NCI-H345 (cell line): ENCODE measurements at places on chromosomes 2 and 18.

DNA sequence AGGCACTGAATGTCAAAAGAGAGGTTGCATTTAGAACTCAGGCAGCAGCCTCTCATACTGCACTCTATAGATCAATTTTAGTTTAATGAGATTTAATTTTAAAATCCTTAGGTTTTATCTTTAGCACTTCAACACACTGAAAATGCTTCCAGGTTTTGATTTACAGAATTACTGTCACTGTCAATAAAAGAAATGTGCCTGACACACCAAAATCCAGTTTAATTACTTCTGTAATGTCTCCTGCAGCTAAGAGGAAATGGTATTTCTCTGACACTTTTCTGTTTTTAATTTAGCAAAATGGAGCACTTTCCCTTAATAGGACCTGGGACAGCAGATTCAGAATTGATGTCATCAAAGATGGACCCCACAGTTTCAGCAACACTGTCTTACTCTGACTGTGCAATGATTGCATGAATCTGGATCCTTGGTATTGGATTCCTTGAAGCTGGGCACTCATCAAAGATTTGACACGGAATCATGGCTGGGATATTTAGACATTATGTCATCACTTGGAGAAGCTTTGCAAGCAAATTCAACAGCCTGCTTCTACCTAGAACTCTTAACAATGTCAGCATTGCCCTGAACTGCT, 576.5 kb downstream of the NRXN1 start:
- no peak for DNase-seq

- DNase-seq: no peak
Observed at GRCh38 chr18:39587586-39587985, 2022.0 kb upstream of the CELF4 start.

GRCh38 chr2:173750353-173750801, 214.8 kb downstream of the SP3 start:
- DNase-seq: peak; percentile 4

DNA sequence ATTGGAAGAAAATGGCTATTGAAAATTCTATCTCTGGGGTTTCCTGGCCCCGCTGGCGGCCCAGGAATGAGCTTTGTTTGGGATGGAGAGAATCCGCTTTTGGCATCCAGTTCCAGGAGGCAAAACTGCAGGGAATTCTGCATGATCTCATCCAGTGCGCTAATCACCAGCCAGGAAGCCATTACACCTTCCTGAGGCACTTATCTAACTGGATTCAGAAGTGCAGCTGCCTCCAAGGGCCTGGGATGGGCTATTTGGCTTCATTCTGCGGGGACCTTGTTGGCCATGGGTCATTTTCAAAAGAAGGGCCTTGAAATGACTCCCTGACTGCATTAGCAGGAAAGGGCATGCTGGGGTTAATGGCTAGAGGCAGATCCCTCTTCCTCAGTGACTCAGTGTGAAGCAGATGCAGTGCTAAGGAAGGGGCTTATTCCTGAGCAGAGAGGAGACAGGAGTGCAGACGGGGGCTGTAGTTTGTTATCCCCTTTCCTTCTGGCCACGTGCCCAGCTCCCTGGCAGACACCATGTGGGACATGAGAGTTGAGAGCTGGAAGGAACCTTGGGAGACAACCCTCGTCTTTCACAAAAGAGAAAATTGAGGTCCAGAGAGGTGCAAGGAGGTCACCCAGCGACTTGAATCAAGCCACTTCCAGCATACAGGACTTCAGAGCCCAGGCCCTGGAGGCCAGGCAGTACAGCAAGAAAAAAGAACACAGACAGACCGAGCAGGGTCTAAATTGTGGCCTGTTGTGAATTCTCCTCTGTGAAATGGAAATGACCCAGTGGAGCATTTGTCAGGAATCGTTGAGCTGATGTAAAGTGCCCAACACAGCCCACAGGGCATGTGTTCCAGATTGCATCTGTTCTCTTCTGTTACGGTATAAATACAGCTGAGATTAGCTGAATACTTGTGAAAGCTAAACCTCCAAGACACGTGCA, 161.8 kb downstream of the PRKCE start:
- no peak for DNase-seq

GRCh38 chr2:240060977-240061591, 7.8 kb upstream of the OR6B3 start:
- peak; percentile 64 for DNase-seq

- DNase-seq: no peak
Observed at GRCh38 chr18:12085786-12086185, 7.9 kb upstream of the ANKRD62 start.

DNA sequence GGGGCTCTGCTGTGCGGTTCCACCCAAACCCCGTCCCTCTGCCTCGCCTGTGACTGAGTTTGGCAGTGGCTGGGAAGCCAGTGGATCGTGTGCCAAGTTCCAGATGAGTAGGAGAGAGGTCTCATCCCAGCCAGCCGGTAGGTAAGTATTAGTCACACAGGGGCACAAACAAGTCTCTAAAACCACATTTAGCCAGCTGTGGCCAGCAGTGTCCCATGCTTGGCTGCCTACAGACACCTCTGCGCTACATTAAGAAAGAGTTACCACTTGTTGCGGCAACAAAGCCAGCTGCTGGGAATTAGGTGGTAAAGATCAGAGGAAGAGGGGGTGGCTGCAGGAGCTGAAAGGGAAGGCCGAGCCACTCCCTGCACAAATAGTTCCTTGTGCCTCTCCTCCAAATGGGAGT, 81.2 kb downstream of the GATA6 start:
- DNase-seq: no peak

DNA sequence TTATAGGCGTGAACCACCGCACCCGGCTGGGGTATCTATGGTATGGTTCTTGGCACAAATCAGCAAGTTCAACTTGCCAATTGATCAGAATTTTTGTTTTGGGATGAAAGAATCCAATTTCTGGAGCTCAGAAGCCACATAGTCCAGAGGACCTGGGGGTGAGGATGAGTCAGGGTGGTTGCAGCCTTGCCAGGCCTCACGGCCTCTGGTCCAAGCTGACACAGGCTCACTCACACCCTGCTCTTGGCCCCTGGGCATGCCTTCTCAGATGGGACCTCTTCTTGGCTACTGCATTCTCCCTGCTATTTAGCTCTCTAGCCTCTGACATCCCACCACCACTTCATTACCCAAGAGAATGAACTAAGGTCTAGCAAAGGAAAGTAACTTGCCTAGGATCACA, 16.3 kb downstream of the CAPG start:
- no peak for DNase-seq

GRCh38 chr2:128037649-128038048, 9.8 kb upstream of the SAP130 start:
- DNase-seq: no peak

DNA sequence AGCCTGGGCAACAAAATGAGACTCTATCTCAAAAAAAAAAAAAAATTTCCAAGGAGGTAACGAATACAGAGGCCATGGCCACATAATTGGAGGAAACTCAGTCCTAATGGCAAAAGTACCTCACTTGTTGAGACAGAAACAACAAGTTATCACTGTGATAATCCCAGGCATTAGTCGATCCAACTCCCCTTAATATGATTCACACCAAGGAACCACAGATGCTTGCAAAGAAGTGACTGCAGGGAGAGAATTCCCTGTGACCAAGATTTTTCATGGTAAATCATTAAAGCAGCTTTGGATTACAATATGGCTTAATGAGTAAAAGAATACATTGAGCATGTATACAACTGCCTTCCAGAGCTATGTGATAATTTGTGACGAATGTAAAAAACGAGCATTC, 80.4 kb upstream of the RNU4ATAC start:
- no peak for DNase-seq

DNA sequence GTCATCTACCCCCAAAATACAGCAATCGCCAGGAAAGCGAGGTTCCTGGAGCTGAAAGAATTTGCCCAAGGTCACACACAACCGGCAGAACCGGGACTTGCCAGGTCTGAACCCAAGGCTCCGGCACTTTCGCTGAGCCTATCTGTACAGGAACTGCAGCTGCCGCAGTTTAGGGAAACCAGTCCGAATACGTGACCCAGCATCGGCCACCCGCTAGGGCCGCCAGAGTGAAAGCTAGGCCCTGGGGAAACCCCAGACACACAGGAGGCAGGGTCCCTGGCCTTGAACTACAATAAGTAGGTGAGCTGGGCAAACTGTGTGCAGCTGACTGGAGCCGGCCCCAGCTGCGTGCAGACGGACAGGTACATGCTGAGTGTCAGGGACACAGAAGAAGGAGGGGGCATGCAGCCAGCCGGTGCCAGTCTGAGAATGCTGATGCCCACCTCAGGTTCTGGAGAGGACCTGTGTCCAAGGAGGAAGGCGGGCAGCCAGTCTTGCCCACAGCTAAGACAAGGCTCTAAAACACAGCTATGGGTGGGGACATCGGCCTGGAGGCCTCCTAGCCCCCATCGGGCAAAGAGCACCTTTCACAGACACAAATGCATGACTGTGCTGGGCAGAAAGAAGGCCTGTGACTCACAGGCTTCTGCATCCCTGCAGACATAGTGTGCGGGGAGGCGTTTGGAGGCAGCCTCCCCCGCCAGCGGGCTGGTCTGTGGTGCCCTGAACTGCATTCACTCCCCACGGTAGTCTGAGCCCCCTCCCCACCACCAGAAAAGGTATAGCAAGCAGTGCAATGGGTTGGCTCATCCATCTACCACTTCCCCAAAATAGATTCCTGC, 107.4 kb upstream of the ID2 start:
- DNase-seq: no peak

DNA sequence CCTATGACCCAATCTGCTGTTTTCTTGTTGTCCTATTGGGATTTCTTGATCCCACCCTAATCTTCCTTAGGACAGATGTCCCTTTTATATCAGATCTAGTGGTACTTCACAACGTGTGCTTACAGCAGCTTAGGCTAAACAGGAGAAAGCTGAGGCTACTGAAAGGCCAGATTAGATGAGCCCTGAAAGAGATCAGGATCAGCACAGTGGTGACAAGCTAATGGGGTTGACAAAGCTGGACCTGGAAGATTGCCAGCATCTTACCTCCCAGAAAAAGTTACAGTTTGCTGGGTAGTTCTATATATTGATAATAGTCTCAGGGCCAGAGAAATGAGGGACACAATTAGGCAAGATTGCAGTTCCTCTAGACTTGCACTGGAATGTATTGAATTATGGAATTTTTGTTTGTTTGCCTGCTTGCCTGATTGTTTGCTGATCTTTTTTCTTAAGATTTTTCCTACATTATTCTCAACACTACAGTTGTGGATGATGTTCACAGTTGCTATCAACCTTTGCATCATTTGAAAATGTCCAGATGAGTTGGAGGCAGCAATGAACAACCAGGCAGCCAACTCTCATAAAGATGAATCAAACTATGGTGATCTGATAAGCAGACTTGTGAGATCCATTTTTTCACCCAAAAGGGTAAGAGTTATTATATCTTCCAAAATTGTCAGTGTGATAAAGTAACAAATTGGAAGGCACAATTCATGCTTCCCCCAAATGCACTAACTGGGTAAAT, 49.1 kb upstream of the PIK3C3 start:
- DNase-seq: no peak

- no peak for DNase-seq
Observed at GRCh38 chr2:128410035-128410757, 91.5 kb upstream of the HS6ST1 start.

DNA sequence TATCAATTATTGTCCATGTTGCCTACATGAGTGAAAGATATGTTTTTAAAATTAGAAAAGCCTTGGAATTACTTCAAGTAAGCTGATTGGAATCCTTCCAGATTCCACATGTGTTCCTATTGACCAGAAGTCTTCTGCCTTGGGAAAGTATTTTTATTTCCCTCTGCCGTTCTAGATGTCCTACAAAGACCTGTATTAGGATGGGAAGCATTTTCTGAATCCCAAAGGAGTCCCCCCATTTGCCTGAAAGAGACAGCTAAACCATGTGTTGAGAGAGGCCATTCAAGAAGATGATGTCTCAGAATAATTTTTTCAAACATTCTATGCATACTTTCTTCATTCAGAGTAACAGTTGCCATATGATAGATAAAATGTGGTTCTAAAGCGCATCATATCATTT, 19.0 kb upstream of the MYO1B start:
- DNase-seq: no peak

DNA sequence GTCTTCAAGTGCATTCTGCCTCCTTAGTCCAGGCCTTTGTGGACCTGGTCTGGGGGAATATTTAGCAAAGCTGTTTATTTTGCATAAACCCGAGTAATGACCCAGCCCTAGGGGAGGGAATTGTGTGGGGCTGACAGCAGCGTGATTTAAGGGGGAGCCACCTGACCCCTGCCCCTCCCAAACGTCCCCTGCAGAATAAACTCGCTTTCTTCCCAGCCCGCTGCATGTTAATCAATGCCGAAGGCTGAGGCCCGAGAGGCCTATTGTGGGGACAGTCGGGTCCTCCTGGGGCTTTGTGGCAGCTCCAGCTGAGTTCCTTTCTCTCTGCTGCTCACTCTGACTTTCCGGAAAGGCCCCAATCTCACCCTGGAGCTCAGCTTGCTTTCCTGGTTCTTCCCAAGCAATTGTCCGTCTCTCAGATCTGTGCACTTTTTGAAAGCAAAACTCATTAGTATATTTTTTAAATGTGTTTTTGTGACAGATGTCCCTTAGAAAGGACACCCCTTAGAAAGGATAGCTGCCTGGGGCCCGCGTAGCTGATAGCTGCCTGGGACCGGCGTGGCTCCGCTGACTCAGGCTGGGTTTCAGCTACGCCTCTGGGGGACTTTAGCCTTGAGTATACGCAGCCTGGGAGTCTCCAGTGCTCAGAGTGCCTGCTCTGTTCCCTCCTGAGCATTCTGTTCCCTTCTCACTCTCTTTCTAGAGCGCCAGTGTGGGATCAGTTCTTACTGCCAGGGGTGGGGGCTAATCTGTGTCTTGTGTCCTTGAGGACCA, 158.3 kb downstream of the GLI2 start:
- DNase-seq: no peak

DNA sequence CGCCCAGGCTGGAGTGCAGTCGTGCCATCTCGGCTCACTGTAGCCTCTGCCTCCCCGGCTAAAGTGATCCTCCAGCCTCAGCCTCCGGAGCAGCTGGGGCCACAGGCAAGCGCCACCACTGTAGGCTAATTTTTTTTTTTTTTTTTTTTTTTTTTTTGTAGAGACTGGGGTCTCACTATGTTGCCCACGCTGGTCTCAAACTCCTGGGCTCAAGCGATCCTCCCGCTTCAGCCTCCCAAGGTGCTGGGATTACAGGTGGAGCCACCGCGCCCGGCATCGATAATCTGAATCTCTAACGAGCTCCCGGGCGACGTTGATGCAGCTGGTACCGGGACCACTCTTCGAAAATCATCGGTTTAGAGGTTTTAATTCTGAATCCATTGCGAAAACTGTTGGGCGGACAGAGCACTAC, 520 bp upstream of the CYP20A1 start:
- DNase-seq: peak; percentile 21

GRCh38 chr2:192127434-192127833, 67.3 kb downstream of the TMEFF2 start:
- no peak for DNase-seq

- DNase-seq: peak; percentile 63
Observed at GRCh38 chr2:214484239-214484638, 73.4 kb downstream of the VWC2L start.

GRCh38 chr2:60530660-60531281, 22.7 kb downstream of the BCL11A start:
- DNase-seq: peak; percentile 89

- DNase-seq: peak; percentile 87
Observed at GRCh38 chr2:199458009-199458805, 468 bp upstream of the SATB2 start.
